ENCODE measurements at places on chromosomes 6 and 20.

GRCh38 chr20:45300961-45301360 lies 5.7 kb upstream of the RBPJL start:
- peak; percentile 50 for DNase-seq

DNA sequence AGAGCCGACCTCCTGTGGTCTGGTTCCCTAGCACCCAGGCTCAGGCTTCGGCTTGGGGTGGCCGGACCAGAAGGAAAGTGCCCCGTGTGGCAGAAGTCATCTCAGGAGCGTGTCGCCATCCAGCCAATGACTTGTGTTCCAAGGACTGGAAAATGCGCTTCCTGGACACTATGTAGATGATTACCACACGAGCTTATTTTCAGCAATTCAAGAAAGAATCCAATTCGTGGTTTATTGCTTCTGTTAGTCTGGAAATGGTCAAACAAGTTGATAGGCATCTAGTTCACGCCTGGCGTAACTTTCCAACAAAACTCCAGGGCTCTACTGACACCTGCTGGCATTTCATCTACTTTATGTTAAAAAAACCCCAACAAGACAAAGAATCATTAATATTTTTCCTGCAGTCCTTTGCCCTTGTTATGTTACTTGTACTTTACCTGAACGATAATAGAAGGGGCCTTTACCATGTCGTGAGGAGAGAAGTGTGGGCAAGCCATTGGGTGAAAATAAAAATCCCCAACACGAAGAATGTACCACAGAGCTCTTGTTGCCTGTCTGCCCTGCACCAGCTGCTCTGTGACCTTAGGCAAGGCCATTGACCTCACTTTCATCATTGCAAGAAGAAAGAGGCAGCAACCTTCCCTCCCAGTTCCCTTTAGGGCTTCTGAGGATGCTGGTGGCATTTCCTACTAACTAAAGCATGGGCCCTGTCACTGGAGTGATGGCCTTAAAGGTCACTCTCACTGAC lies 154.7 kb upstream of the LAMP5 start:
- peak; percentile 80 for DNase-seq

DNA sequence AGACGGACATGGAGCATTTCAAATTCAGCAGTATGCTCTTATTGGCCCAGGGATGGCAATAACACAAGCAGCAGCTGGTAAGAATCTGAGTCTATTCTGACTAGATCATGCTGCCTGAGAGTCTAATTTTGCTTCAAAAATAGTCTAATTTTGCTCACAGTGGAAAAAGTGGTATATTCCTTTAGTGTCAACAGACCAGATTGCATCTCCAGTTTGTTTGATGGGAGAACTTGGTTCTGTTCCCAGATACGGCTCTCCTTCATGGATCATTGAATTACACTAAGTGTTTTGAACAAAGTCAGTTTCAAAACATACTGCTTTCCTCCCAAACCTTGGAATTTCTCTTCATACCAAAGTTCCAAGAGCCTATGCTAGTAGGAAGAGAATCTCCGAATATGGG lies 586.1 kb downstream of the RNF144B start:
- no peak for DNase-seq

DNA sequence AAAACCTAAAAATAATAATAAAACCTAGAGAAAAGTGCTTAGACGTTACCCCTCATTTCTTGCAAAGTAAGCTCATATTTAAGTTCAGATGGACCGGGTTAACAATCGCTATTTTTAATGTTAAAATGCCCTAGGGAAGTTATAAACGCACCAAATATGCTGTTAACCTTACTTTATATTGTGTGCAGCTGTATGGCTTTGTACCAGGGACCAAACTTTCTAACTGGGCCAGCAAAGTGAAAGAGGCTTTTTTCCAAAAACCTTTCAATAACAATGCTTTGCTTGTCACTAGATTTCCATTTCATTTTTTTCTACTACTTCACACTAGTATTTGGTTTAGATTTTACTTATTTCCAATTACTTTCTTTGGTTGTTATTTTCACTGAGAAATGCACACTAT lies 248.5 kb downstream of the FOXC1 start:
- DNase-seq: no peak

GRCh38 chr6:11043378-11043960 lies 636 bp downstream of the ELOVL2 start:
- DNase-seq: peak; percentile 72

DNA sequence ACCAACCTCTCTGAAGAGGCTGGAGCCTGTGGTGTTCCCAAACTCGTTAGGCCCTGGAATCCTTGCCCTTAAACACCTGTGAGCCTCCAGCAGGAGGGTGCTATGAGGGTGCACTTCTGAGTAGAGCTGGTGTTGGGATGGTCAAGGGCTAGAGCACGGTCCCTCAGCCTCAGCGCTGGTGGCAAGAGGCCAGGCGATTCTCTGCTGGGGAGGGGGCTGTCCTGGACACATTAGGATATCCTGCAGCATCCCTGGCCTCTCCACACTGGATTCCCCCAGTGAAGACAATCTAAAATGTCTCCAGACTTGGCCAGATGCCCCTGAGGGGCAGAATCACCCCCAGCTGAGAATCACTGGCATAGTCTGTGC lies 157.8 kb downstream of the SYCP2 start:
- no peak for DNase-seq

- DNase-seq: no peak
These were observed 219.7 kb downstream of the ZMYND8 start for GRCh38 chr20:47136782-47137181.

Measured in mesenchymal stem cell (in vitro differentiated cells and primary cell).